DMS153 (cell line): ENCODE measurements at places on chromosomes 12 and 14.

- DNase-seq = peak; percentile 4
Measured at GRCh38 chr12:80472911-80473500, 29.0 kb downstream of the PTPRQ start.

GRCh38 chr14:91171291-91171690, 57.4 kb downstream of the DGLUCY start:
- DNase-seq = no peak

- DNase-seq = no peak
Measured at GRCh38 chr12:9349888-9350885, 142.0 kb upstream of the PZP start.

DNA sequence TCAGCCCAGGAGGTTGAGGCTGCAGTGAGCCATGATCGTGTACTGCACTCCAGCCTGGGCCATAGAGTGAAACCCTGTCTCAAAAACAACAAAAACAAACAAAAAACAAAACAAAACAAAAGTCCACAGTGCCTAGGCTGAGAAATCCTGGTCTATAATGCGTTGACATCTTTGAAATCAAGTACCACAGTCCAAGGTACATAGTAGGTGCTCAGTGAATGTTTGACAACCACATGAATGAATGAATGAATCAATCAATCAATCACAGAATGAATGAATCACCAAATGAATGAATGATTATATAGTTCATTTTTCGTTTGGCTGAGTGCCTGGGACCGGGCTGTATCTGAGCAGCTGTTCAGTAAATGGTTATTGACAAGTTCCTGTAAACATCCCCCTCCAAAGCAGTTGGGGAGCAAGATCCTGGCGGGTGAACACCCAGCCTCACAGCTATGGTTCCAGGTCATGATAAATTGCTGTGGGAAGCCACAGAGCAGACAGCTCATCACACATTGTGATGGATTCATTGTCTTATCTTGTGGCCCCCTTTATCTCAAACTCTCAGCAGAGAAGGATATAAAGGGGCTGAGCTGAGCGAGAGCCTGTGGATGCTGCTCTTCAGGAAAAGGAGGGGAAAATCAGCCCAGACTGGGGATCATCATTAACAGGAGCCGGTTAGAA, 30.4 kb upstream of the IFT81 start:
- DNase-seq = no peak

GRCh38 chr14:30445011-30445793, 113.8 kb upstream of the G2E3 start:
- peak; percentile 64 for DNase-seq

DNA sequence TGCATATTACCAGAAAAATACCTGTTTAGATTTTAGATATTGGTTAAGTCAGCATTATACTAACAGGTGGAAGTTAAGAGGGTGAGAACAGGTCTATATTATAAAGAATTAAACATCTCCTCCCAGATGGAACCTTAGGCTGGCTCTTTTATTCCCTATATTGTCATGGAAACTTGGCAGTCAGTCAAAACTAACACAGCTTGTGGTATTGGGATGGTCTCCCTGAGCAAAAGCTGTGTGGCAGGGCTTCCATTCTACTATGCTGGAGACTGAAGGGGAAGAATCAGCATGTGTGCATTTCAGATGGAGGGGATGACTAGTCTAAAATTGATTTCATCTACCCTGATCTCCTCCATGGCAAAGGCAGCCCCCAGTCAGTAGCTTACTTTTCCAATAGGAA, 66.7 kb downstream of the SMOC1 start:
- peak; percentile 70 for DNase-seq

GRCh38 chr12:18932211-18932610, 194.3 kb downstream of the CAPZA3 start:
- DNase-seq = no peak

- DNase-seq = no peak
Measured at GRCh38 chr12:42779186-42779859, 189.8 kb upstream of the PRICKLE1 start.

GRCh38 chr12:53770281-53770680, 18.5 kb upstream of the CISTR start:
- DNase-seq = no peak

- no peak for DNase-seq
Measured at GRCh38 chr14:35247777-35248475, 44.3 kb upstream of the PSMA6 start.

GRCh38 chr12:2396448-2396871, 343.7 kb downstream of the CACNA1C start:
- no peak for DNase-seq

DNA sequence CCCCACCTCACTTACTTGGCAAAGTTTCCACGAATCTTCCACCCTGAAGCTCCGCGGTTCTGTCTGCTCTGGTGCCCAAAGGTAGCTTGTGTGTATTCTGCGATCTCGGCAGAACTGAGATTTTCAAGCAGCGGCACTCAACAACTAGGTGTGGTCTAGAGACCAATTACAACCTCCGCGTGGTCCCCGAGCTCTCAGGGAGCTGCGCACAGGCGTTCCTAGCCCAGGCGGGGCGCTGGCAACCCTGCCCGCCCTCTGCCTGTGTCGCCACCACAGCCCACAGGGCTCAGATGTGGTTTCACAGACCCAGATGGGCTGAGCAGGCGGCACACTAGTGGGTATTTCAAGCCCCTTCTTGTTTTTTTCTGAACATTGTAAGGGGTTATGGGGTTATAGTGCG, 1.5 kb upstream of the DIABLO start:
- DNase-seq = peak; percentile 11

DNA sequence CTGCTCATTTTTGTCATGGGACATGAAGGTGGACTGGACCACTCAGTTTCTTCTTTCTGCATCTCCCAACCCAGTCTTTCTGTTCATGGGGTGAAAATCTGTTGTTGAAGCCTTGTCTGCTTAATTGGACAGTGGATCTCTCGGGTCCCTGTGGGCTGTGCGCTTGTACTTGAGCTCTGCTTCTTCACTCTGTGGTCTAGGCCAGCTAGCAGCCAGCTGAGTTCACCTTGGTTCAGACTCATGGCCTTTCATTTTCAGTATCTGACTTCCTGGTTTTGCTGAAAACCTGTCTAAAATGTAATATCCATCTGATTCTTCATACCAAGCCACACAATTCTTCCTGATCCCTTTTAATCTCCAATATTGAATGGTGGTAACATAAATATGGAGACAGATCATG, 117.2 kb downstream of the LRRK2 start:
- DNase-seq = no peak

DNA sequence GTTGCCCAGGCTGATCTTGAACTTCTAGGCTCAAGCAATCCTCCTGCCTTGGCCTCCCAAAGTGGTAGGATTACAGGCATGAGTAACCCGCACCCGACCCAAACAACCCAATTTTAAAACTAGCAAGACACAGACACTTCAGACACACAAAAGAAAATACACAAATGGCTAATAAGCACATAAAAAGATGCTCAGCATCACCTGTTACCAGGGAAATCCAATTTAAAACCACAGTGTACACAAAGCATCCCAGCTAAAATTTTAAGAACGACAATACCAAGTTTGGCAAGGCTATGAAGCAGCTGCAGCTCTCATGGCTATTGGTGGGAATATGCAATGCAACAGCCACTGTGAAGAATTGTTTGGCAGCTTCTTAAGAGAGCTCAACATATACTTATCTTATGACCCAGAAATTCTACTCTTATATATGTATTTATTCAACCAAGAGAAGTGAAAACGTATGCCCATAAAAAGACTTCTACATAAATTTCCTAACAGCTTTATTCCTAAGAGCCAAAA, 42.0 kb downstream of the BDKRB1 start:
- DNase-seq = no peak

DNA sequence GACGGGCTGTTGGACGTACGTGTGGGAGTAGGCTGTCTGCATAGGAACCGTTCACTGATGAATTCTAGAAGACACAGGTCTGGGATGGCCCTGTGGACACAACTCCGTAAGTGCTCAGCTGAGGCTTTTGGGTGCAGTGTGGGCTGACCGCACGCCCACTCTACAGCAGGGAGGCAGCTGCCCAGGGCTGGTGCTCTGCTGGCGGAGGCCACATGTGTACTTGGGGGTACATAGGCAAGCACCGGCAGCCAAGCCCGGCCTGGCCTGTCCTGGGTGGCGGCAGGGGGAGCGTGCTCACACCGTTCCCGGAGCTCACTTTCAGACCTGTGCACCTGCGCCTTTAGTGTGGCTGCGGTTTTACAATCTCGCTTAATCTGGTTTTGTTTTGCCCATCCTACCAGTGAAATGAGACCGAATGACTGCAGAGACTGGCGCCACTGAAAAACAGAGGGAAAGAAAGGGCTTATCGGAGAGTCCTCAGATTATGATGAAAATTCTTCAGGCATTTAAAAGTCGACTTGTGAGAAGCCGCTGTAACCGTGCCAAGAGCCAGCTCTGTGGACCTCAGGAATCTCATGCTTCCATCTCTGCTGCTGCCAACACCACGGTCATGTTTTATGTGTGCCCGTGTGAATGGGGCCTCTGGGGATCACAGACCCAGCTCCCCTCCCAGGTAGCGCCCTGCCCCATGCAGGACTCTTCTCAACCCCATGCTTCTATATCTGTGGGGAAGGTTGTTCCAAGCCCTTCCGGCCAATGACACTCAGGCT, 45.8 kb downstream of the SSH1 start:
- no peak for DNase-seq

GRCh38 chr12:28933864-28934527, 215.1 kb upstream of the FAR2 start:
- no peak for DNase-seq

DNA sequence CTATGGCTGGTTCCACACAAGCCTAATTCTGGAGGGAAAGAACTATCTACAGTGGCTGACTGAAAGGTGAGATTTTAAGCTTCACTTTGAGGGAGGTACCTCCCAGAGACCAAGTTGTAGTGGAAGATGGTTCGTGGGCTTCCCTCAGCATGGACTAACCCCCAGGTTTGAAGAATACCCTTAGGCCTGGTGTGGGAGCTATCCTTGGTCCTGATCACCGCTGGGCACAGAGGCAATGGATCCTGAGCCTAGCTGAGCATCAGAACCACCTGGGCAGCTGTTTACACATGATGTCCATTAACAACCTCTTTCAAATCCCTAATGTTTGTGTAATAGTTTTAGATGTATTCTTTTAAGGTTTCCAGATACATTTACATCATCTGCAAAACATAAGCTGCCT, 10.3 kb downstream of the DAO start:
- no peak for DNase-seq

DNA sequence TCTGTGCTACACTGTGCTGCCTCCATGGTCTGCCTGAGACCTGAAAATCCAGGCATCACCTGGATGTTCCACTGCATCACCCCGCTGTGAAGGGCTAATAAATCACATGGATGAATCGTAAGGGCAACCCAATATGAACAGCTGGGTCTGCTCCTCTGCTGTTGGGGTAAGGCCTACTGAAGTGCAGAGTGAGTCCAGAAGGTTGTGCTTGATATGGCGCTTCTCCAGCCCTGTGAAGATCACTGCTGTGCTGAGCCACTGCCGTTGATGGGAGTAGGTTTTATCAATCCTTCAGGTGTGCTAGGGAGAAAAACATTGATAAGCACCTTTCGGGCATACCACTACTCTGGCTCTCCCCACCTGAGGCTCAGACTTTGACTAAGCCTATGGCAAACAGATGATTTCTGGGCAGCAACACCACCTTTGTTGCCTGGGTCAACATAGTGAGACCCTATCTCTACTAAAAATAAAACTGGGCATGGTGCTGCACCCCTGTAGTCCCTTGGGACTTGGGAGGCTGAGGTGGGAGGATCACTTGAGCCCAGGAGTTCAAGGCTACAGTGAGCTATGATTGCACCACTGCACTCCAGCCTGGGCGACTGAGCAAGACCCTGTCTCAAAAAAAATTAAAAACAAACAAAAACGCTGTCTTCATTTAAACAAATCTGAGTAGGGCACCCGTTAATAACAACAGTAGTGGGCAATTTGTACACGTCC, 1.7 kb downstream of the ACVRL1 start:
- DNase-seq = no peak

DNA sequence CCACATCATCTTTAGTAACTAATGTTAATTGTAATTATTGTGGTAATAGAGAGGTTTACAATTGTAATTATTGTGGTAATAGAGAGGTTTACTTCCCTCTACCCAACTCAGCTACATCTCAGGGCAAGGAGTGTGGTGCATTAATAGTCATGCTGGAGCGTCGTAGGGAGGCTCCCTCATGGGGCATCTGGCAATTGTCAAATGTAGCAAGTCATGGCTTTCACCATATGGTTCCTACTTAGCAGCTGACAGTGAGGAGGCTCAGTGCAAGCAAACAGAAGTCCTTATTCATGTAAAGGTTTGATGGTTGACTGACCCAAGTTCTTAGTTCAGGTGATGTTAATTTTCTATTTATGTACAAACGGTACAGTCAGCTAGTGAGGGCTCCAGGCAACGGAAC, 1012.0 kb downstream of the FLRT2 start:
- DNase-seq = no peak

GRCh38 chr12:948238-948637, 1.3 kb downstream of the RAD52 start:
- DNase-seq = no peak

- no peak for DNase-seq
Measured at GRCh38 chr12:19597167-19598026, 158.1 kb downstream of the AEBP2 start.

- DNase-seq = no peak
Measured at GRCh38 chr12:94511506-94511905, 51.8 kb upstream of the CEP83 start.

- no peak for DNase-seq
Measured at GRCh38 chr14:94360945-94361565, 27.3 kb downstream of the SERPINA1 start.

DNA sequence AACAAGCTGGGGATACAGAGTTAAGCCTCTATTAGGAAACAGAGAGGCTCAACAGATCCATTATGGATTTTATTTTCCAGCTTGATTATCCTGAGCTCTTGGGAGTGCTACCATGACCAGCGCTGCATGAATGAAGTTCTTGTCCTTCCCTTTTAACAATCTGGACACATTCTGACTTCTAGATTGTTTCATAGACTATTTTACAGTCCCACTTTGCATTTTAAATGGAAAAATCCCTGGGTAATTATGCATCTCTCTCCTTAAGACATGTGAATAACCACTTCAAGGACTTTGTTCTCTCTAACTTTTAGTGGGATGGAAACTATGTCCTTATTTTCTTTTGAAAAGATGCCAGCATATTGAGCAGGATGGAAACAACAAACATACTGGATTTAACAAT, 2.0 kb downstream of the CCDC198 start:
- DNase-seq = no peak

- DNase-seq = peak; percentile 75
Measured at GRCh38 chr14:77158175-77158881, 16.7 kb upstream of the ZDHHC22 start.
